Stimulated activated naive CD4-positive, alpha-beta T cell (primary cell): ENCODE measurements at places on chromosomes 1 and 21.

- DNase-seq: no peak
Measured at GRCh38 chr1:219733511-219734174, 120.7 kb upstream of the ZC3H11B start.

DNA sequence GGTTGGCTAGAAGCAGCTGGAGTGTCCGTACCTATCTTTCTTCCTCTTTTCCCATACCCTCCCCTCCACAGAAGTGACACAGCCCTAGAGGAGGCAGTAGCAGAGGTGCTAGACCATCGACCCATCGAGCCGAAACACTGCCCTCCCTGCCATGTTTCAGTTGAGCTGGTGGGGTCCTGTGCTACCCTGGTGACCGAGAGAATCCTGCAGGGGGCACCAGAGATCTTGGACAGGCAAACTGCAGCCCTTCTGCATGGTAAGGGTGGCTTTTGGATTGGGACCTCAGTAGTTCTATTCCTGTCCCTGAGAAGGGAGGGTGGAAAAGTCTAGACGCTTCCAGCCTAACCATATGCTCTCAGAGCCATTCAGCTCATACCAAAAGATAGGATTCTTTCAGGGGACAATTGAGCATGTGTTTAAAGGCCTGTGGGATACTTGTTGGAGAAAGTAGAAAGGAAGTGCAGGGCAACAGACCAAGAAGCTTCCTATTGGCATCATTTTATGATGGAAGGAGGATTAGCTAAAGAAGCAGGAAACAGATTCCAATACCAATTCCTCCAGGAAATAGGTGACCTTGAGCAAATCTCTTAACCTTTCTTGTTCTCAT is 11.7 kb upstream of the BNIPL start:
- peak; percentile 69 for DNase-seq

DNA sequence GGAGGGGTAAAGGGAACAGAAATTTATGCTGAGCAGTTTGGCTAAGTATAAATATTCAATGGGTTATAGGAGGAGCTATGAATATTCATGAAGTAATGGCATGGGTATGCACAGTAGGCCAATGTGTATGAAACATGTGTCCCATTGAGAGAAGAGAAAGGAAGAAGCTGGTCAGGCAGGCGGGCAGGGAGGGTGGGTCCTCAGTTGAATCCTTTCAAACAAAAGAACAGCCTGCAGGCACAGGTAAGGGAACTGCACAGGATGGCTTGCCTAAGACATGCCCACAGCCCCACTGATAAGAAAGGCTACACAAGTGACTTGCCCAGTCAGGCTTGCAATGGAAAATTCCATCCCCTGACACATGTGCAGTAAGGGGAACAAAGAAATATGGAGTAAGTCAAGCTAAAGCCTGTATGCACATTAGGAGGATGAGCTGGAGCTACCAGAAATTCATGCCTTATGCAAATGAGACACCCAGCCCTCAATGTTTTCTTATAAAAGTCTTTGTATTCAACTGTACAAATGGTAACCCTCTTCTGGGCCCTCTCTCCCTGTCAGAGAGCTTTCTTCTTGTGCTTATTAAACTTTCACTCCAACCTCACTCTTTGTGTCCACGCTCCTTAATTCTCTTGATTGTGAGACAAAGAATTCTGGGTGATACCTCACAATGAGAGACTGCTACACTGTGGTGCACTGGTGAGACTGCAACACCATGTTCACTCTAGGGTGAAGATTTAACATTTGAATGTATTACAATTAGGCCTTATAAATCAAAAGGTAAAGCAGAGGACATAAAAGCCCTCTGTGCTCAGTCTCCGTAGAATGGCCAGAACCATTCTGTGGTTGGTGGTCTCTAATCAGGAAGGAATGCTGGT is 96.5 kb downstream of the ATP1B1 start:
- no peak for DNase-seq

- DNase-seq: no peak
Measured at GRCh38 chr1:38013227-38013622, 691 bp downstream of the UTP11 start.

GRCh38 chr1:152860129-152860528 is 333 bp downstream of the LCE7A start:
- no peak for DNase-seq
